ENCODE measurements at places on chromosomes 12 and 14.
A peak's percentile ranks its signal among the peaks of the same experiment; 100 is the strongest.

DNA sequence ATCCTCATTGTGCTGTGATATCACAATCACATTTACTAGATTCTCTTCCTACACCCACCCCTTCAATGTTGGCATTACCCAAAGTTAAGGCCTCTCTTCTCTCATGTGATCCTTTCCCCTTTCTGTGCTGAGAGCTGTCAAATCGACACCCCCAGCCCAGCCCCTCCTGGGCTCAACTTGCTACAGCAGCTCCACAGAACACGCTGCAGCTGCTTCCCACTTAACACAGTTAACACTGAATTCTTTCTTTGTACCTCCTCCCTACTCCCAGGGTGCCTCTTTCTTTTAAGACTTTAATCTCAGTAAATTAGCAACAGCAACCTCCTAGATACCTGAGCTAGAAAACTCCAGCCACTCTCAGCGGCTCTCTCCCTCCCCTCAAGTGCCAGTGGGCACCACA lies 17.8 kb downstream of the SPTB start:
- no peak for DNase-seq

- DNase-seq = no peak
Measured at GRCh38 chr12:32868885-32869284, 27.7 kb downstream of the PKP2 start.

- no peak for DNase-seq
Measured at GRCh38 chr14:21267886-21268616, 1.2 kb downstream of the HNRNPC start.

- no peak for DNase-seq
Measured at GRCh38 chr12:49870501-49871262, 27.8 kb upstream of the BCDIN3D start.

DNA sequence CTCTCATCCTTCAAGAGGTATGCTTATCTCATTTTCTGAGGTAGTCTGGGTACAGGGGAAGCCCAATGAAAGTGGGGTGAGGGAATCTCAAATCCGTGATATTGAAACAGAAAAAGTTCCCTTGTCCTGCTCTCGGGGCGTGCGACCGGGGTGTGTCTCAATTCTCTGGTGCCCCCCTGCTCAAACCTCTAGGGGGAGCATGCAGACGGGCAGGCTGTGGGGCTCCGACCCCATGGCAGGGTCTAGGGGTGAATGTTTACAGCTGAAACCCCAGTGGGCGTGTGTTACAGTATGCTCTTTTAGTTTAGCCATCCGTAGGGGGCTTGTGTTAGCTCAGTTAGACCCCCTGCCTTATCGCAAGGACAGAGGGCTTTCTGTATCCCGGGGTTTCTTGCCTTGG lies 68.7 kb downstream of the PTPRQ start:
- DNase-seq = no peak

- DNase-seq = peak; percentile 75
Measured at GRCh38 chr14:72790887-72791566, 102.9 kb downstream of the DPF3 start.

- DNase-seq = no peak
Measured at GRCh38 chr14:69917287-69917686, 38.1 kb downstream of the SMOC1 start.

- DNase-seq = no peak
Measured at GRCh38 chr12:7479771-7480170, 23.8 kb downstream of the CD163 start.

- DNase-seq = no peak
Measured at GRCh38 chr12:4526923-4527546, 11.7 kb upstream of the RAD51AP1 start.

GRCh38 chr14:20792556-20792955 lies 10.1 kb downstream of the RNASE1 start:
- no peak for DNase-seq

GRCh38 chr14:40188006-40188405 lies 755.8 kb upstream of the FBXO33 start:
- no peak for DNase-seq

DNA sequence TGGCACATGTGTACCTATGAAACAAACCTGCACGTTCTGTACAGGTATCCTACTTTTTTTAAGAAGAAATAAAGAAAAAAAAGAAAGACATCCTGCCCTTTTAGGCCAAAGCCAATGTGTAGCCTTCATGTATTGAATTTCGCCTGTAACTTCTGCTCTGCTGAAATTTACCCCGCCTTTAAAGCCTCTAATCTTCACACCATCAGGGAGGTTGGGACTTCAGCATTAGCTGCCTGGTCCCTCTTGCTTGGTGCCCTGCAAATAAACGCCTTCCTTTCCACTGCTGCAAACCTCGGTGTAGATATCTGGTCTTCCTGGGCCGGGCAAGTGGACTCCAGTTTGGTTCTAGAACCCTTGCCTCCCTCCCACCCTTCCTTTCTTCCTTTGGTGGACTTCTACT lies 2.6 kb upstream of the KRT71 start:
- no peak for DNase-seq

DNA sequence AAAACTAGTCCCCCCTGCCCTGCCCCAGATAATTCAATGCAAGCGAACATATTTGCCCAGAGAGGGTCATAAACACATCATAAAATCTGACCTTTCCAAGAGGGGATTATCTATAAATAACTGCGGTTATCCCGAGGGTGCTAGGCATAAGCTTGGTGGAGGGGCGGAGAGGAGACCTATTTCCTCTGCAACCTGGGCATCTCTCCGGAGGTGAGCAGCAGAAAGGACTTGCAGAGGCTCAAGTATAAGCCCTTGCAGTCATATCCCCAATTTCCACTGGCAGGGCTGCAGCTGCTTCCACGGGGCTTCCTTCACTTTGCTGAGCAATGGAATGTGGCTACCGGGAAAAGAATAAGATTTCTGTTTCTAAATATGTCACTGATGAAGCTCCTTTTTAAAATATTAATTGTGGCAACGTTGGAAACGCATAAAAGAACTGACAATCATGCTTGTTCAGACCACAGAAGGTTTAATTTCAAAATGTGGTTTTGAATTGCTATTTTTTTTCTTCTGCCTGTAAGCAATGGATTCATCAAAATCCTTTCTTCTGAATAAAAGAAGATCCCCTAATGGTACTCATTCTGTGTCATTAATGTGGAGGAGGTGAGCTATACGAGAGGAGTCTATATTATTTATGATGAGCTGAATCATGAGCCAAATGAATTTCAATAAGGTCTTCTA lies 268.9 kb upstream of the ATP2B1 start:
- DNase-seq = no peak

GRCh38 chr12:15387772-15388171 lies 65.5 kb downstream of the PTPRO start:
- no peak for DNase-seq

DNA sequence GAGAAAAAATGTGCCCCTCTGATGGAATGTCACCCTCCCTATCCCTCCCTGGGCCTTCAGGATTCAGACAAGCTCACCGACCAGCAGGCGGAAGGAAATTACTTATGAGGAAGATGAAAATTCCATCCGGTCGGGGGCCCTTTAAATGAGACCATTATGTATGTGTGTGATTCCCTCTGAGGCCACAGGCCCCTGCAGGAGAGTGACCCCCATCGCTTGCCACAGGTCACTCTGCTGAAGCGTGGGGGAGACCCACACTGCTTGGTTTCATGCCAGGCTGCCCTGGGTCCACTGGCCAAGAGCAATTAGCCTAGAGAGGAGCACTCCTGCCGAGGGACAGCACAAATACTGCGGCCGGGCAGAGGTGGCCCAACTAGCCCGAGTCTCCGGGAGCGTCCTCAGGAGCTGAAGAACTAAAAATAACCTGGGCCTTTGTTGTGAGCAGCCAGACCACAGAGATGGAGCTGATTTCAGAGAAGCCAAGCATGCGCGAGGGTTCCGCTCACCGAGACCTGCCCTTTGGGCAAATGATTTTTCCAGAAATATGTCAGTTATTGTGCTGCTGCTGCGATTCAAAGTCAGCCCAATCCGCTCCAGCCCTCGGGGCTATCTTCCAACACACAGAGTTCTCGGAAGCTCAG lies 276.4 kb downstream of the DPF3 start:
- peak; percentile 61 for DNase-seq

GRCh38 chr12:133231001-133231400 lies 4.7 kb downstream of the ANHX start:
- DNase-seq = no peak

GRCh38 chr12:4443616-4444015 lies 2.0 kb downstream of the FGF6 start:
- DNase-seq = no peak

DNA sequence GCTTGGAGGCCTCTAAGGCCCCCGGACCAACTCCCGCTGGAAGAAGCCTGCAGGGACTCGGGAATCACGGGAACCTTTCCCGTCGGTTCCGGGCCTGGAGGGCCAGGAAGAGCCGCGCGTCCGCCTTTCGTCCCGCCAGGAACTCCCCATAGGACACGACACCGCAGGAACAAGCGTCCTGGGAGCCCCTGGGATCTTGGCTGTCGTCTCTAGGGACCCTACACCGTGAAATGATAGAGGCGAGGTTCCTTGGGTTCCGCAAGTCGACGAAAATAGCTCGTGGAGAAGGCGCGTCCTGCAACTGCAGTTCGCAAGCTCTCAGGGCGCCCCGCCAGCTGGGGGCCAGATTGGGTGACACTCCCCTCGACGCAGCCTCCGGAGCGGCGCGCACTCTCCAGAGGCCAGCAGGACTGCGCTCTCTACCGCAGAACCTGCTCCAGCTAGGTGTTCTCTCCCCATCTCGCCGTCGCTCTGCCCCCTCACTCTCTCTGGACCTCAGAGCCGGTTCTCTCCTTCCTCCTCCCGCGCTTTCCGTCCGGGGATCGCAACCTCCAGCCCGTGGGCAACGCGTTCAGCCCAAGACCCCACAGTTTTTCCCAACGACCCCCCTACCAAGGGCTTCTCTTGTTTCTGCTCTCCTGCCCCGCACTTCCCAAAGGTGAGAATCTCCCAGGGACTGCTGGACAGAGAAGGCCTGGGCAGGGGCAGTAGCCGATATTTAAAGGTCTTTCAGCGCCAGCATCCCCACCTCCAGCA lies 776 bp downstream of the BMP4 start:
- peak; percentile 69 for DNase-seq

DNA sequence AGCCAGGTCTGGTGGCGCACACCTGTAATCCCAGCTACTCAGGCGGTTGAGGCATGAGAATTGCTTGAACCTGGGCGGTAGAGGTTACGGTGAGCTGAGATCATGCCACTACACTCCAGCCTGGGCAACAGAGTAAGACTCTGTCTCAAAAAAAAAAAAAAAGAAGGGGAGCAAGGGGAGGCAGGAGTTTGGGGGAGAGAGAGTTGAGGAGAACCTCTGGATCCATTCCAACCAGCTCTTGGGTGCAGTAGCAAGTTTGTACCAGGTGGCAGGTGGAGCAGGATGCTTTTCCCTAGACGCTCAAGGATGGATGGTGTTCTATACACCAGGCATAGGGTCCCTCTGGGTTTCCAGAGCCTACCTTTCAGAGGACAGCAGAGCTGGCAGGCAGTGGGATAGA lies 1.9 kb downstream of the NFE2 start:
- DNase-seq = no peak

DNA sequence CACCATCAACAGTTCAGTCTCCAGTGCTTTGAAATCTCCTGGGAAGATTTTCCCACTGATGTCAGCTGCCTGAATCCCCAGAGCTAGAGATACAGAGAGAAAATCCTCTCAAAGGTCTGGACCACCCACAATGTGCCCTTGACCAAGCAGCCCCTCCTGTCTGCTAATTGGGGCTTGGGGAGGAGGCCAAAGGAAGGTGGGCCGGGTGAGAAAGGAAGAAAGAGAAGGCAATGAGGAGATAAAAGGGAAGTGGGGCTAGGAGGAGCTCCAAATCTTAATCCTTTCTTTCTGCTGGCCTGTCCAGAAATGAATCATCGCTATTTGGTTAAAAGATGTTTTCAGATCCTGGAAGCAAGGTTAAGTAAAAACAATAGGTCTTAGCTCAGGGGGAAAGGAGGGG lies 322.9 kb downstream of the BCL11B start:
- DNase-seq = no peak

GRCh38 chr12:47362126-47362705 lies 282.5 kb upstream of the AMIGO2 start:
- no peak for DNase-seq

DNA sequence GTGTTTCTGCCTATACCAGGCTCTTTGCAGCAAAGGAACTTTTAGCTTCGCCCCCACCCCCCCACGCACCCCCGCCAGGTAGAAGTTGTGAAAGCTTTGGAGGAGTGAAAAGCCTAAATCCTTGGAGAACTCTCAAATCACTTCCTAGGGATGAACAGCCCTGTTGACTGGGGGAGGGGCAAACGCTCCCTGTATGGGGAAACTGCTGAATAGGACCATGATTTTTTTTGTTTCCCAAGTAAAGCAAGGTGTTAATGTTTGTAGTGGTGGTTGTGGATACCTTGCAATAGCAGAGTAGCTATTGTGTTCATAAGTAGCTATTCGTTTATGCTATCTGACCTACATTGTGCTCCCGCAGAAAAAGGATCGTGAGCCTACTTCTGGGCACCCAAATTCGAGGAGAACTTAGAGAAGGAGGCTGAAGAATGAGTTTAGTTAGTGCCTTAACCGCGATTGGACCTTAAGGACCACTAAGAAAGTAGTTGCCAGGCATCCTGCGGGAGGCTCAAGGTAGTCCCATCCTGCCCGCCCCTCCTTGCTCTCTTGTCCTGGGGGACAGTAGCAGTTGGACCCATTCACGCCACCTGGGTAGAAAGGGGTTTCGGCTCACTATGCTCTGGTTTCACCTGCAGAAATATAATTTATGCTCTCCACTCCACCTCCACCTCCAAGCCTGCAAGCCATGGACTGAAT lies 901 bp upstream of the NFKBIA start:
- no peak for DNase-seq

DNA sequence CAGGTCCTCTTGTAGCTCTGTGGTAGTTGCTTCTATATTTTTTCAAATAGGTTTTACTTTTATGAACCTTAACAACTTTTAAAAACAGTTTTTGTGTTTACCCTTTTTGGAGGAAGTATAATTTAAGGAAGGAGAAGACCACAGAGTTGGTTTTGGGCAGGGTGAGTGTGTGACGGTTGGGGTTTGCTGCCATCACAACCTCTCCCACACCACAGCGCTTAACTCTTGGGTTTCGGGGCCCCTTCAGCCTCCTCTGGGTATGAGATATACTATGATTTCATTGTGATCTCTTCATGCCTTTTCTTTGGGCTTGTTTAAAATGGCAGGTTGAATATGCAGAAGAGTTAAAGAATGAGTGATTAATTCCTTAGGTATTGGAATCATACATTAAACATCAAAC lies 228.7 kb upstream of the CRY1 start:
- no peak for DNase-seq

DNA sequence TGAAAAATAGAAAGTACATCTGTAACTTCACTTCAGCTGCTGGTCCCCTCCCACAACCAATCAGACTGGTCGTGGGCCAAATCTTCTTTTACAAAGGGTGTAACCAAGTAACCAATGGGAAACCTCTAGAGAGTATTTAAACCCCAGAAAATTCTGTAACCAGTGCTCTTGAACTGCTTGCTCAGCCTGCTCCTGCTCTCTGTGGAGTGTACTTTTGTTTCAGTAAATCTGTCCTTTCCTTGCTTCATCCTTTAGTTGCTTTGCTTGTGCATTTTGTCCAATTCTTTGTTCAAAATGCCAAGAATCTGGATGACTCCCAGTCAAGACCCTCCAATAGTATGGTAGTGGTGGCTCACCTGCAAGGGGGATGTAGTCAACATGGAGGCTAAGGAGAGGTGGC lies 489.1 kb downstream of the FUT8 start:
- no peak for DNase-seq

GRCh38 chr12:25041006-25041741 lies 92.3 kb upstream of the BCAT1 start:
- DNase-seq = no peak

GRCh38 chr12:19139615-19140194 lies 10.2 kb downstream of the PLEKHA5 start:
- DNase-seq = no peak

- no peak for DNase-seq
Measured at GRCh38 chr12:75960954-75961661, 70.5 kb downstream of the PHLDA1 start.

Measured in heart left ventricle (tissue), 16 donors.